ENCODE measurements at places on chromosomes 3 and 15.
A peak's percentile ranks its signal among the peaks of the same experiment; 100 is the strongest.

GRCh38 chr15:96262097-96262496 is 68.4 kb upstream of the NR2F2 start:
- no peak overlapping the region for H3K27ac ChIP-seq
- no peak for DNase-seq
- H3K27me3 ChIP-seq = no peaks in the 10 kb centered on the region
- no peaks in the 10 kb centered on the region for H3K4me1 ChIP-seq
- H3K4me3 ChIP-seq = no peak overlapping the region

GRCh38 chr15:77417602-77418001 is 2.3 kb downstream of the PEAK1 start:
- H3K27ac ChIP-seq = no peak overlapping the region
- DNase-seq = no peak
- H3K36me3 ChIP-seq = no peaks in the 10 kb centered on the region
- no peak overlapping the region for H3K4me3 ChIP-seq

DNA sequence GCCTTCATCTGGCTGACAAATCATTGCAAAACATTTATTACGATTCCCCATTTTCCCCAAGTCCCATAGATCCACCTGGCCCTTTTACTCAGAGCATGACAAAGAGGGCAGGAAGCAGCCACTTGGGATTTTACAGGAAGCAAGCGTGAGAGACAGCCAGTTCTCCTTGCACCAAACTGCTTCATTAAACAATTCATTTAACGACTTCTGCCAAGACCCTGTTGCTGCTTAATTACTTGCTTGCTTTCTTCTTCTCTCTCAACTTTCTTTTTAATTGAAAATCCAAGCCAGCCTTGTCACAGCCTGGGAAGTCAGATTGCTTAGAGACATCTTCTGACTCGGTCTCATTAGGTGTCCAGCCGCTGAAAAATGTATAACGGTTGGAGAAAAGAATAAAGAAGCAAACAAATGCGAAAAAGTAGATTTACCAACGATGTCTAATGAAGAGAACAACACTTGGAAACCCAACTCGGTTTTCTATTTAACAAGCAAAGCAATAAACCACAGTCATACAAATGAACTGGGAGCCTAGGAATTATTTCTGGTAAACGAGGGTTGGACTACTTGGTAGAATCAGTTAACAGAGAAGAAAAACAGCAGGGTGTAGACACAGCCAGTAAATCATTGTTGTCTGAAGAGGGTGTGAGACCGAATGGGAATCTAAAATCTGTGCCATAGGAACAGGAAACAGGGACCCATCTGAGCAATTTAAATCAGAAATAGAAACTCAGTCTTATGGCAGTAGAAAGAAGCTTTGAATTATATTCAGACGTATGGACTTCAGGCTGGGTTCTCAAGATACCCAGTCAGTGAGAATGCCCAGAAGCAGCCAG is 298.3 kb downstream of the LRRC3B start:
- no peaks in the 10 kb centered on the region for H3K36me3 ChIP-seq
- H3K4me3 ChIP-seq = no peak overlapping the region
- DNase-seq = no peak
- H3K27ac ChIP-seq = no peak overlapping the region
- H3K27me3 ChIP-seq = no peaks in the 10 kb centered on the region

GRCh38 chr15:78364233-78364632 is 24.1 kb downstream of the CRABP1 start:
- no peaks in the 10 kb centered on the region for H3K27me3 ChIP-seq
- no peaks in the 10 kb centered on the region for H3K4me1 ChIP-seq
- no peak for DNase-seq
- H3K4me3 ChIP-seq = no peak overlapping the region

DNA sequence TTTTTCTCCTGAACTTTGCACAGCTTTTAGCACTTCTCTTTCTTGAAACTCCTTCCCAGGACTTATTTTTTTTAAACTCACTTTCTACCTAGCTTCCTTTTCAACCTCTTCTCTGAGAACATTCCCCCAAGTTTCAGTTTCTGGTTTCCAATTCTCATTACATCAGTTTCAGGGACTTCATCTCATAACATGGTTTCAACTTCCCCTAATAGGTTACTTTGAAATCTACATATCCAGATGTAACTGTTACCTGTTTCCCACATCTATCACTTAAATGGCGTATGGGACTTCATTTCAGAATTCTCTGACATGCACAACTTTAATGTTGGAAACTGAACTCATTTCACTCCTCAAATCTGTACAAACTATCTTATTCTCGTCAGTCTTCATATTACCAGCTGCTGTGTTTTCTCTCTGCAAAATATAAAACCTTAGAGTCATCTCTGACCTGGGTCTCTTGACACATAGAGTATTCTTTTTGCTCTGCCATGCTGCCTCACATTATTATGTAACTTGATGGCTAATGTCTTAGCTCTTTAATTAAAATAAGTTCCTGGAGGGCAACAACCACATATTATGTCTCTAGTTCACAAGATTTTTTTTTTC is 58.4 kb downstream of the NME9 start:
- H3K27ac ChIP-seq = no peak overlapping the region
- H3K27me3 ChIP-seq = no peaks in the 10 kb centered on the region
- no peaks in the 10 kb centered on the region for H3K4me1 ChIP-seq

DNA sequence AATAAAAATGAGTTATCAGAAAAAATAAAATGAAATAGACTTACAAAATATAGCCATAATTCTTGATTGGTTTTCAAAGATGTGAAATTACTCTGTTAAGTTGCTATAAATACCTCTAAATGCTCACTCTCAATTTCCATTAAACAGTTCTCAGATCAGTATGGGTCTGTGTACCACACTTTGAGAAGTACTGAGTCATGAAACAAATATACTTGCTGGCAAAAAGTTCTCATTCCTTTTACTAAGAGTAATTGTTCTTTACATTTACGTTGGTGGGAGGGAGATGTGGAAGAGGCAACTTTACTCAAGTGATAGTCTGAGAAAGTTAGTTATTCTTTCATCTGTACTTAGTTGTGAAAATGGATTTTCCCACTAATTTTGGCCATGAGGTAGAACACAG is 96.3 kb downstream of the ZNF385D start:
- no peak overlapping the region for H3K27ac ChIP-seq
- no peak overlapping the region for H3K4me3 ChIP-seq
- H3K27me3 ChIP-seq = no peaks in the 10 kb centered on the region
- H3K36me3 ChIP-seq = no peaks in the 10 kb centered on the region
- DNase-seq = no peak

GRCh38 chr3:197750858-197751737 is 1.4 kb downstream of the FYTTD1 start:
- no peaks in the 10 kb centered on the region for H3K27me3 ChIP-seq
- peak overlapping the region; percentile 89 for H3K4me3 ChIP-seq
- H3K36me3 ChIP-seq = no peaks in the 10 kb centered on the region
- peak; percentile 39 for DNase-seq

All from CD4-positive, alpha-beta memory T cell (primary cell).